ENCODE measurements at places on chromosomes 3 and 15.

DNA sequence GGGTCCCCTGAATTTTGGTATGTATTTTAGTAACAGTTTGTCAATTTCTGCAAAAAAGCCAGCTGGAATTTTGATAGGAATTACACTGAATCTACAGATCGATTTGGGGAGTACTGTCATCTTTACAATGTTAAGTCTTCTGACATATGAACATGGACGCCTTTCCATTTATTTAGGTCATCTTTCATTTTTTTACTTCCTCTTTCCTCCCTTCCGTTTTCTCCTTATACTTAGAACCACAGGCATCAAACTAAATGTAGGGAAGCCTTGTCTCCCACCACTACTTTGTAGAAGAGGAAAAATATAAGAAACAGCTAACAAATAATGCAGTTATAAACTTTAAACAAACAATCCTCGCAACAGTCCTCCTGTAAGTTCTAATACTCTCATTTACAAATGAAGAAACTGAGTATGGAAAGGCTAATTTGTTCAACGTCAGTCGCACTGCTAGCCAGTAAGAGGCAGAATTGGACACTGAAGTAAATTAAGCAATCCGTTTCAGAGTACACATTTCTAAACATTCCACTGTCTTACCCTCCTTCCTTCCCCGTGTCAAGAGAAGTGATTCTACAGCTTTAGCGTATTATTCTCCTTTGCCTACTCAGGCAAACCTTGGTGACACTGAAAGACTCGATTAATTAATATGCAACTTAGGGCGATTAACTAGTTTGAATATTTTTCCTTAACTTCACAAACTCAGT lies 25.6 kb downstream of the RHOA start:
- DNase-seq = no peak

DNA sequence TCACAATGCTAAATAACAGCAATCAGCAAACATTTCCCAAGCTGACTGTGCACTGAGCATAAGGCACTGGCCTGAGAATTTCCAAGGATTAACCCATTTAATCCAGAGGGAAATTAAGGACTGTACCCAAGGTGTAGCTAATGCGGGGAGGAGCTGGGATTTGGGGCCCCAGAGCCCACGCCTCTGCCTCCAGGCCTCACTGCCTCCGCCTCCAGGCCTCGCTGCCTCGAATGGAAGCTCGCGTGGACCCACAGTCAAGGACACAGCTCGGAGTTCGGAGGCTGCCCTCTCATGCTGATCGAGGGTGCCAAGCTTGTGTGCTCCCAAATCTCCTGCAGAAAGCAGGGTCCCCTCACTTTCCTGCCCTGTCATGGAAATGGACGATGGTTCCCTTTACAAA lies 76.5 kb upstream of the SNRPA1 start:
- no peak for DNase-seq

GRCh38 chr3:30720586-30721313 lies 114.3 kb downstream of the TGFBR2 start:
- no peak for DNase-seq

DNA sequence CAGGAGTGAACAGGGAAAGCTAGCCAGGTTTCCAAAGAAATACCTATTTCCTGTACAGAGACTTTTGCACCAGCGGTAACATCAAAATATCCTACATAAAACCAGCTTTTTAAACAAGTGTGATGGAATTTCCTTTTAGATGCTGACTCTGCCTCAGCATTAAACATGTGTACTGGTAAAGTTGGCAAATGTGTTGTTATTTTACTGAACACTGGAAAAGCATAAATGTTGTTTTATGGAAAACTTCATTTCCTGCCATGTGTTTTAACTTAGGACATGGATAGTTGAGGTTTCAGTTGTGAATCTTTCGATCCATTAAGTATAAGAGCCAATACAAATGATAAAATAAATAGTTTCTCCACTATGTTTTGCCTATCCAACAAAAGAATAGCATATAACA lies 15.7 kb downstream of the OXNAD1 start:
- no peak for DNase-seq

GRCh38 chr3:89955156-89955555 lies 847.7 kb downstream of the EPHA3 start:
- DNase-seq = no peak

DNA sequence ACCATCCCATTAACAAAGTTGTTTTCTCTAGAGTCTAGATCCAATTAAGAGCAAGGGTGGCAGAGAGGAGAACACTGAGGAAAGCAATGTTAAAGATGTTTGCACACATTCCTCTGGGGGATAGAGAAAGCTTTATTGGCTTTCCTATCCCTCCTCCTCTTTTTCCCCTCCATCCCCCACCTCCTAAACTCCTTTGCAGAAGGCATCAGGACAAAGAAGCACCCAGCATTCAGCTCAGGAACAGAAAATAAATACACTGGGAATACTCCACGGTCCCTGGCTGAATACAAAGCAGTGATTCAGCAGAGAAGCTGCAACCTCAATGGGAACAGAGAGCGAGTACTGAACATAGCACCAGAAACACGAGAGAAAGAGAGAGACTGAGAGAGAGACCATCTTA lies 21.9 kb downstream of the LSAMP start:
- no peak for DNase-seq

- no peak for DNase-seq
Observed at GRCh38 chr3:45528429-45528828, 66.1 kb upstream of the LIMD1 start.

- DNase-seq = no peak
Observed at GRCh38 chr15:40087991-40088928, 20.4 kb downstream of the BMF start.

- no peak for DNase-seq
Observed at GRCh38 chr15:93451265-93451664, 362.3 kb upstream of the RGMA start.

DNA sequence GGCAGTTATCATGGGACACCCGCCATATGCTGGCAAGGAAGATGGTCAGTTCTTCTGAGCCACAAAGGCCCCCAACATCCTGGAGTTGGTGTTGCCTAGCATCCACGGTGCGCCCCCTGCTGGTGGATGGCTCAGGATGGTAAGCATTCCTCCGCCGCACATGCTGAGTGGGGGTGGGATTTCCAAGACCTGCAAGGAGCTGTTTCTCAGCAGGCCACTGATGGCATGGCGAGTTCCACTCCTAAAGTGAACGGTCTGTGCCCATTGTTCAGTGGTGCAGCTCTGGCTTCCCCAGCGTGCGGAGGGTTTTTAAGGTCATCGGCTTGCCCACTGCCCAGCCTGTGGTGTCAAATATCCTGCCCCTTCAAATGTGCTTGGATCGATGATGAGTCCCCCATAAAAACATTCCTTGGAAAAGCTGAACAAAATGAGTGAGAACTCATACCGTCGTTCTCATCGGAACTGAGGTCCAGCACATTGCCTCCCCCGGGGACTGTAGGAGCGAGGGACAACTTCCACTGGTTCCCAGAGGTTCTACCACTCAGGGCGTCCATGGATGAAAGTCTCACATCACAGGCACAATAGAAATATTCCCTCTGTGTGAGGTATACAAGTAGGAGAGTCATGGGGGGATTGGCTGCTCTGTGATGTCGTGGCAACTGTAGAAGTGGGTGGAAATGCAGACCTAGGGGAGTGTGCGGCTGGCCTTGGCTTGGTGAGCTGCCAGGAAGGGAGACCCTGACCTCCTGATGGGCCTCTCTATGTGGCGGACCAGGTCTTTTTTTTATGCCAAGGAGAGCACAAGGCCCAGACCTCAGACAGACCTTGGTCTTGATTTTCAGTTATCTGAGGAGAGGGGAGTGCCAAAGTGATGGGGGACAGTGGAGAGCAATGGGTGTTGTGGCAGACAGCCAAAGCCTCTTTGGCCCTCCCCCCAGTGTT lies 102.0 kb downstream of the SNRPN start:
- no peak for DNase-seq

DNA sequence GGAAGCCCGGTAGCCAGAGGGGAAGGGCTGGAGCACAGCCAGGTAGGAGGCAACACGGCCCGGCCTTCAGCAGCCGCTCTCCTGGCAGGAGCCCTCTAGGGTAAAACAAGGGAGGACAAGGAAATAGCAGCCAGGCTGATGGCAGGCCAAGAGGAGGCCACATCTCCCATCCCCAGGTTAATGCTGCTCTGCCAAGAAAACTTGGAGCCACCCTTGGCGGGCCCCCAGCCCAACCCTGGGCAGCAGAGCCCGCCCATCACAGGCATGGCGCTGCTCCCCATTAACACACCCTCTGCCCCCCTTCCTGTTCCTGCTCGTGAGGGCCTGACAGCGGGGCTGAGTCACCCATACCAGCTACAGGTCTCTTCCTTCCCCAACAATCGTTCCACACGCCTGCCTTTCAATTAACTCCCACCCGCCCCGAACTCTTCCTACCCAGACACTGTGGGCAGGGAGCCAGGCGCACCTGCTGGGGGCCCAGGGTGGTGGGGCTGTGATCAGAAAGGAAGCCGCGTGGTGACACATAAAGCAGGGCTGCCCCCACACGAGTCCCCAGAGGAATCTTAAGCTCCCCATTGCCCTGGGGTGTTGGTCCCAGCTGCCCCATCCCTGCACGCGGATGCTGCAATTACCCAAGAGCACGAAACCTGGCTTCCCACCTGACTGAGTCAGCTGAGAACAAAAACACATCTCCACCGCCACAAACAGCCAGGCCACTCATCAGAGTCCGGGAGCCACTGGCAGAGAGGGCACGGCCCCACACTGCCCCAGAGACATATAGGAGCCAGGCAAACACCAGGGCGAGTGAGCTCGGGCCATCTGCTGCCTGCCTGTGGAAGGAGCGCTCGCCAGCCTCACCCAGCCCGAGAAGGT lies at the start of gene C15orf62:
Gene C15orf62 (plus strand): TSS at position 707 of the 873 bp plus-strand sequence. CDS start 516 bp downstream, outside the sequence.
- no peak for DNase-seq

DNA sequence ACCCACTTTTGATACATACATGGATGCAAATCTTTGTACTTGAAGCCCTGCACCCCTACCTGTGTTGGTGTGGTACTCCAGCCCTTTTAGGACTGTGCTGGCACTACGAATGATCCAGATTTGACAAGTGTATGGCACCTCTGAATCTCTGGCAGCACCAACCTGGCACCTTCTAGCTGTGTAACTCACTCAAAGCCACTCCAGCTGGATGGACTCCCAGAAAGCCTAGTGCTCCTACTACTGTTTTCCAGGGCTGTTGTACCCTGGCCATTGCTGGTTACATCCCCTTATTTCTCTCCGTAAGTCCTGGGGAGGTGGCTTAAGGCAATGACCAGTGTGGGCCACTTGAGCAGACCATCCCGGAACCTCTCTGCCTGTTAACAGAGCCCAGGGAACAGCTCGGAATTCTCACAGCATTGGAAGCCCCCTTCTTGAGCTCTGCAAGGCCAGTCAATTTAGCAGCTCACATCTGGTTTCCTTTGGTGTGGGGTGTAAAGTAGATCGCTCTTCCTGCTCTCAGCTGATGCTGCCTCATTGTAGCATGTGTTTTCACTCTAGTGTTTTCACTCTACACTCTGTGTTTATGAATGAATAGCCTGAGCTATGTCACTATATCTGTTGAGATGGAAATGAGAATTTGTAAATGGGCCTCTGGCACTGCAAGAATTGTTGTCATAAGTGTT lies 12.2 kb downstream of the CALML4 start:
- no peak for DNase-seq

DNA sequence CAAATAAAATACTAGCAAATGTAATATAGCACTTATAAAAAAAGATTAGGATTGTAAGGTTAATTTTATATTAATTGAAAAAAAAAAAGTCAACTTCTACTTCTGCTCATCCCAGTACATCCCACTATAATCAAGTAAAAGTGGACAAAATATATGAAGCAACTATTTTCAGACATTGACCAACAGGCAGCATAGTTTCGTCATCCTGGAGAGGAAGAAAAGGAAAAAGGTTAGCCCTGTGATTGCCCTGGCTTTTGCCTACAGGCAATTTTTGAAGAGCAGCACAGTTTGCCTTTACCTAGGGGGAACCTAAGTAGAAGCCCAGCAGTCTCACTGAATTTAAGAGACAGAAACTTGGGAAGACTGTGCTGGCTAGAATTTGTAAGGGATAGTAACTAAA lies 52.2 kb upstream of the ACTC1 start:
- DNase-seq = no peak

GRCh38 chr3:37575284-37575683 lies 286.4 kb upstream of the CTDSPL start:
- no peak for DNase-seq

All from activated T-helper 1 cell treated with Interleukin-2 at 50 U/mL for 16 hours (primary cell).